ENCODE measurements at places on chromosomes 7 and 10.

GRCh38 chr10:94199565-94199964 lies 163.2 kb downstream of the NOC3L start:
- DNase-seq, result no peak

DNA sequence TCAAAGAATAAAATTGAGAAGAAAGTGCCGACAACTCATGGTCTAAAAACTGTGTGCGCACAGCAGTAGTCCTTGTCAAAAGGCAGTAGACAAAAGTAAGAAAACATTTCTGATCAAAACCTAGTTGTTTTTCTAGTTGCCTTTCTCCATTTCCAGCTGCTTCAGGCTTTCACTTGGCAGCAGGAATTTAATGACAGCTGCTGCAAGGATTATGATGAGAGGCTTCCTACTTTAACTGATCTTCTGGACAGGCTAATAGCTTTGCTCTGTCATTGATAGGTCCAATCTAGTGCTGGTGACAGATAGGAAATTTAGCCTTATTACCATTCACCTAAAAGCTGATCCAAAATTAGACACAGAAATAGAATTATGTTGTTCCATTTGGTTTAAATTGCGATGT lies 110.7 kb upstream of the SEMA3C start:
- DNase-seq, result no peak

DNA sequence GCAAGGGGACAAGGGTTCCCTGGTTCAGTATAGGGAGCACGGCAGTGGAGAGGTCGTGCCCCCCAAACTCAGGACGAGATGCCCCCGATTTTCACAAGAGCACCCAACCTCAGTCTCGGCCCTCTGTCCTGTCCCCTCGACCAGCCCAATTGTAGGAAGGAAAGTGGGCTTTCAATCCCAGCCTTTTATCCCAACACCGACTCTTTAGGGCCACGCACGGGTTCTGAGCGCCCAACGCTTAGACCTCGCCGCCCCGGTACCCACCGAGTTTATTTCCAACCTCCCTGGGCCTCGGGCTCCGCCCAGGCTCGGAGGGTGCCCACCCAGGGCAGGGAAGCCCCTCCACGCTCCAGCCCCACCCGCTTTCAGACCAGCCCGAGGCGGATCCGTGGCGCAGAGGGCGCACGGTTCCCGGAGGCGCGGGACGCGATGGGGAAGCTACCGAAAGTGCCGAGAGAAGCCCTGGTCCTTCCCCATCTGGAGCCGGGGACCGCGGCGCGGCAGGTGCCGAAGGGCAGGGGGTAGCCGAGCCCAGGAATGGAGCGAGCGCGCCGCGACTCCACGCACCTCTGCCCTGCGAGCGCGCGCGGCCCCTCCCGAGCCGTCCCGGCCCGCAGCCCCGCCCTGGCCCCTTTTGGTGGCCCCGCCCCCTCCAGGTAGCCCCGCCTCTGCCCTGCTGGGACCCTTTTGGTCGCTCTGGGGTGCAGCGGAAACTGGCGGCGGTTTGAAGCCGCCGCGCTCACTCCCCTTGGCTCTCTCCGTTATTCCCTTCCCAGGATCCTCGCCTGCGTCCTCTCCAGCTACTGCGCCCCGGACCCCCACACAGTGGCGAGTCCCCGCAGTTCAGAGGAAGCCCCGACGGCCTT lies 20.4 kb downstream of the GRID2IP start:
- DNase-seq, result no peak

DNA sequence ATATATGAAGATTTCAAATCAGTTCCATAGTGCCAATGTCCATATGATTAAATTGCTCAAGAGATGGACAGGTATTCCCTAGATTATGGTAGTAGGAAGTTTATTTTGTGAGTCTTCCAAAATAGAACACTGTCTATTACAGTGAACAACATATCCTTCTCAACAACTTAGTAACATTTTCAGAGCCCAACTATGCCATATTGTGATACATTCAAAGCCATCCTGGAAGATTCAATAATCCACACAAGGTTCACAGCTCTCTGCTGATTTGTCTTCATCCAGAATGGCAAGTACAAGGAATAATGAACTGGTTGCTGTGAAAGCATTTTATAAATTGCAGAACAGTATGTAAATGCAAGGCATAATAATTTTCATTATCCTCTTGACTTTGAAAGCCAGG lies 213.9 kb downstream of the CHRM2 start:
- DNase-seq, result no peak

All from inflammatory macrophage treated with lipopolysaccharide for 1 hour (primary cell).